ENCODE measurements at places on chromosomes 3 and 15. TPM values are rescaled to one million over a fixed set of nuclear protein-coding genes. Genes with fewer than 3 reads are reported as not detected.

GRCh38 chr15:93195109-93195508 lies 106.1 kb upstream of the RGMA start:
- no peak for DNase-seq

TJP1 gene
- total RNA-seq = 89.3 TPM

DNA sequence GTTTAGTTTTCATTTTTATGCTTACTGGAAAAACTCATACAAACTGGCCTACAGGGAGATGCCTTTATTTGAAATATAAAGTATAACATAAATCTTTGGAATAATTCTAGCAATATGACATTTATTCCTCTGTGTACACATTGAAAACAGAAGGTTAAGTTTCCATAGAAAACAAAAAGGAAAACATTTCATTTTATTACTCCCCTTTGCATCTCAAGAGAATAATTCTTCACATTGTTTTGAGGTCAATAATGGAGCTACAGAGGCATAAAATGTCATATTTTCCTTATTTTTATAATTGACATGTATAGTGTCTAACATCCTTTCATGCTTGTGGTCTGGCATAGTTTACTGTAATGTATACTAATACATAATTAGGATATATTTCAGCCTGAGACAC lies 187.6 kb upstream of the AGTR1 start:
- no peak for DNase-seq

ALPK3 gene
- 9.6 TPM for total RNA-seq

DNA sequence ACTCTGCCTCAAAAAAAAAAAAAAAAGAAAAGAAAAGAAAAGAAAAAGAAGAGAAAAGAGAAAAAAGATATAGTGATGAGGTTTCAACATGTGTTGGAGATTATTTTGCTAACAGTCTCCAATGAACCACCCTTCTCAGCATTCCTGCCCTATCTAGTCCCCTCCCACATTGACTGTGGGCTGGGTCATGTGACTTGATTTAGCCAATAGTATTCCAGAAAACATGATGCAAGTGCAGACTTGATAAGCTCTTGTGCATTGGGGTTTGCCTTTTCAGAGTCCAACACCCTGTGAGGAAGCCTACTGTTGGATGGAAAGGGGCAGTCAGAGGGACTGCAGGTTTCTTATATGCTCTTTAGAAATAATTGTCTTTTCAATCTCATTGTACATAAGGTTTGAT lies 37.8 kb upstream of the MED12L start:
- DNase-seq = no peak

ADAMTS9 gene
- total RNA-seq = 13.6 TPM

- DNase-seq = no peak
Measured at GRCh38 chr3:188369526-188369925, 215.6 kb downstream of the LPP start.

- no peak for DNase-seq
Measured at GRCh38 chr15:29319823-29320222, 50.2 kb upstream of the NSMCE3 start.

ZMYND10 gene
- 13.4 TPM for total RNA-seq

- DNase-seq = no peak
Measured at GRCh38 chr15:85710340-85710842, 84.3 kb downstream of the KLHL25 start.

DNA sequence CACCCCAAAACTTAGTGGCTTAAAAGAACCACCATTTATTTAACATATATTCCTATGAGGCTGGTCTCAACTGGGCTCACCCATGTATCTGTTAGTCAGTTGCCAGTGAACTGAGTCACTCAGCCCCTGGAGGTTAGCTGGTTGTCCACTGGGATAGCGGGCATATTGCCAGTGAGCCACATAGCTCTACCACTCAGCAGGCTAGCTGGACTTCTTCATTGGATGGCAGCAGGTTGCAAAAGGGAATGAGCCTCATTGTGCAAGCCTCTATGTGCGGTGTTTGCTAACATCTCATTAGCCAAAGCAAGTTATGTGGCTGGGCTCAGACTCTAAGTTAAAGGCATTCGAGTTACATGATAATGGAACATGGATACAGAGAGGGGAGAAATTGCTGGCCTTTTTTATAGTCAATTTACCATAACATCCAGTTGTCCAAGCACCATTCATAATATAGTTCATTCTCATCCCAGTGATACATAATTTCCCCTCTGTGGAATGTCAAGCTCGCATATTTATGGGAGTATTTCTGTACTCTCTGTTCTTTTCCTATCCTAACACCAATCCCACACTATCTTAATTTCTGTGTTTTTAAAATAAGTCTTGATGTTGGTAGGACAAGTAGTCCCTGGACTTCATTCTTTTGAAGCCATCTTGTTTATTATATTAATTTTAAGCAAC lies 8.7 kb downstream of the BTD start:
- no peak for DNase-seq

DNA sequence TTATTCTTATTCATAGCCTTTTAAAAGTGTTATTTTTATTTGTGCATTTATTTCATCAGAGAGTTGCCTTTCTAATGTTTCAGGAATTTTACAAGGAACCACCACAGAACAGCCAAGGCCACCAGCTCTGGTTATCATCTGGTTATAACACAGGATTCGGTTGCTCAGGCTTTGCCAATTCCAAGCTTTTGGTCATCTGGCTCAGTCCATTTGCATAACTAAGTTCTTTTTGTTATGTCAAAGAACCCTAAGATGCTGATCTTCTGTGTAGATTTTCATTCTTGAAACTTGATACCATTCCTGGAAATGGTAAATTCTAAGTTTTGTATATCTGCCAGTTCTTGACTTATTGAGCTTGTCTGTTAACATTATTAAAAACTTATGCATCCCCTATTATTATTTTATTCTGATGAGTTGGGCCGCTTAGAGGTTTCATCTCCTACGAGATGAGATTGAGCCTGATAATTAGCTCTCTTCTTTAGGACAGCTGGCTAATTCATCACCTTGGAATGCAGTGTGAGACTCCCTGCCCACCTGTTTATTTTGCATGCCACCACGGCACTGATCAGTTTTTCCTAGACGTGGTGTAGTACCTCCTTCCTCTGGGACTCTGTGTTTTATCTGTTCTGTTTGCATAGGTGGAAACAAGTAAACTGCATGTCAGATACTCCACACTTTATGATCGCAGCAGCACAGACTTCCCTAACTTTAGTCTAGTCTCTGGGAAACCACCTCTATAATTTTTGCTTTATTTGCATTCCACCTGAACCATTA lies 264.8 kb downstream of the SLCO3A1 start:
- DNase-seq = no peak

GRCh38 chr15:100794008-100794407 lies 85.6 kb upstream of the ALDH1A3 start:
- DNase-seq = no peak

TRH gene
- total RNA-seq = 5.3 TPM

DNA sequence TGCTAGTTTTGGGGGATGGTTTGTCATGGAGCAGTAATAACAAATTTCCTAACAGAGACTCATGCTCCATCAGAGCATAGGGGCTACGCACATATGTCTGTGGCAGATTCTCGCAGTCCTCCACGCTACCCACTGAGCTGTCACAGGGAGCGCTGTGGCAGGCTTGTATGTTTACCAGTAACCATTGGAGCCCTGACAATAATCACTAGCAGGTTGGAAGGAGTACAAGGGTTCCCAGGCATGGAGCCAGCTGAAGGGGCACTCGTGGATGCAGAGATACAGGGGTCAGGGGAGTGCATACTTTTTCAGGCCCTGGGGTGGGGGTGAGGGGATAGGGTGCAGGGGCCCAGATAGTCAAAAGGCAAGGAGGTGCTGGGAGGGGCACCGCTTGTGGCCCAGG lies 7.9 kb upstream of the GP9 start:
- no peak for DNase-seq

DNA sequence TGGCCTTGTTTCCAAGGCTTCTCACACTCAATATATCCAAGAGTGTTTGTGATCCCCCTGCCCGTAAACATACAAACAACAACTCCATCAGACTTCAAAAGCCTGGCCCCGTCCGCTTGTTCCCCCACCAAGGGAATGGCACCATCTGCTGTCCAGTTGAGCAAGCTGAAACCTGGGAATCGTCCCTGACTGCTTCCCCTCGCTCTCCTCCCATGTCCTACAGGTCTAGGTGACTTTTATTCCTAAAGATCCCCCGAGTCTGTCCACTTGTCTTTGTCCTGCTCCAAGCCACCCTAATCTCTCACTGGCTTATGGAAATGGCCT lies 27.9 kb upstream of the FAM174B start:
- no peak for DNase-seq

GRCh38 chr15:36877796-36878683 lies 222.3 kb downstream of the MEIS2 start:
- no peak for DNase-seq

DNA sequence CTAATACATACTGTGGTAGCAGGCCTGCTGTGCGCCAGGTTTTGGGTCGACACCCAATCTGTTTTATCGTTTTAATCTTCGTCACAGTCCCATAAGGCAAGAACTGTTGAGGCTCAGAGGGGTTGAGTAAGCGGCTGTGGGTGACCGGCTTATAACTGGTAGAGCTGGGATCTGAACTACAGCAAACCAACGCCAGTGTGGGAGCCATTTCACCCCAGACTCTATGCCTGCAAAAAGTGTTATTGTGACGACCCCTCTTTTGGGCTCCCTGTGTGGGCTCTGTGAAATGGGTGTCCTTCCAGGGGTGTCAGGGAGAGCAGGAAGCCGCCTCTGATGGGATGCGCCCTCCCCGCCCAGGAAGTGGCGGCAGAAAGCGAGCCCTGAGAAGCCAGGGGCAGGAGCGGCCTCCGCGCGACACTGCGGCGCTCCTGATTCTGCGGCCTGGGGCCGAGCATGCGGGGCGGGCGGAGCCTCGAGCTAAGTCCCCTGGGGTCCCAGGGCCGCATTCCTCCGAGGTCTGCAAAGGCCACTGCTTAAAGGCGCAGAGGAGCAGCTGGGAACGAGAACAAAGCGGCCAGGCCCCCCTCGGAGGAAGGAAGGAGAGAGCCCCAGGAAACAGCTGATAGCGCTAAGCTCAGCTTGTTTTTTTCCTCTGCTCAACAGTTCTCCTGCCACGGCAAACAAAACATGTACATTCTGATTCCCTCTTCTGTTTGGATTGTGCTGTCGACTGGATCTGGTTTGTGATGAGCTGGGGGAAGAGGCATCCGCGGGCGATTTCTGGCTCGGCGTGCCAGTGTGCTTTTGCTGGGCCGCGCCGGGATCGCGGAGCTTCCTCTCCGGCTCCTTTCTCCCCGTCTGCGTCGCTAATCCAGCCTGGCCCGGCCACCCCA lies 33.9 kb downstream of the GRK7 start:
- no peak for DNase-seq

GATM gene
- 17.8 TPM for total RNA-seq

- DNase-seq = no peak
Measured at GRCh38 chr15:63931556-63931955, 97.8 kb upstream of the HERC1 start.

DNA sequence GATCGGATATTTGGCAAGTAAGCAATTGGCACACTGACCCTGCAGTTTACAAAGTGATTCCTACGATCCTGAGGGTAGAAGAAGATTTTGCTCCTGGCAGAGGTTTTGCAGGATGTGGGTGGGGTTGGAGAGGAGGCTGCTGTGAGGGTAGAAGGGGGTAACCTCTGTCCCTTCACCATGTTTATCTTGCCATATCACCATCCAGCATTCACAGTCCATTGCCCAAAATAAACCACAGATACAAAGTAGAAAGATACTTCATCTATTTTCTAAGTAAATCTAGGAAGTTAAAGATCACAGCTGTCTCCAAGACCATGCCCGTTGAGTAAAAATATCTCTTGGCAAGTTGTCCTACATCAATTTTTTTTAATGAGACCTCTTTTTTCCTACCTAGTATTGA lies 51.6 kb downstream of the LIPC start:
- no peak for DNase-seq

DNA sequence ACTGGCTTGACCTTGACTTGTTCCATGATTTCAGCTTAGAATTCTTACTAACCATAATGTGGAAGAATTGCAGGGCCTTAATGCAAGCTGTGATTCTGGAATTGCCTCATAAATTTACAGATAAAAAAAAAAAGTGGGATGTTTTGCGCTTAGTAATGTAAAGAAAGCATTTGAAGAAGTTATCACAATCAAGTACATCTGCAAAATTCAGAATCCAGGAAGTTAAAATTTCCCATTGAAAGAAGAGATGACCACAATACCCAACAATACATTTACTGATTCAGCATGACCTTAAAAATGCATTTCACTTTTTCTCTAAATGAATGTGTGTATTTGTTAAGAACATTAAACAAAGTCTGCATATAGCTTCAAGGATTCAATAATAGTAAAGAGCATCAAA lies 65.1 kb upstream of the CCNL1 start:
- no peak for DNase-seq

RTP3 gene
- not detected for total RNA-seq

DNA sequence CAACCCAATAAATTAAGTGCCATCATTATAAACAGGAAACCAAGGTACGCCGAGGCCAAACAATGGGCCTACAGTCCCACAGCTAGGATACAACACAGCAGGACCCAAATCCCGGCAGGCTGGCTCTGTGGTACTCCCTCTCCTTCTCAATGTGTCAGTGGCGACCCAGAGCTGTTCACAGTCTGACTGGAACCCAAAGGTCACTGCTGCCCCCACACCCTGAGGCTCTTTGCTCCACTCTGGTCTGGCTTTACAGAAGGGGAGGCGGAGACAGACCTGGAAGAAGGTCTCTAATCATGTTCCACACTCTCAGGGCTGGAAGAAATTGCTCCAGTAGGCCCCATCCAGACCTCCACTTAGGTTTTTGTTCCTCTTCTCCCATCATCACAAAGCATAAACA lies 48.5 kb upstream of the LMCD1 start:
- DNase-seq = no peak

GRCh38 chr15:33207646-33208045 lies 13.1 kb upstream of the FMN1 start:
- DNase-seq = no peak

DNA sequence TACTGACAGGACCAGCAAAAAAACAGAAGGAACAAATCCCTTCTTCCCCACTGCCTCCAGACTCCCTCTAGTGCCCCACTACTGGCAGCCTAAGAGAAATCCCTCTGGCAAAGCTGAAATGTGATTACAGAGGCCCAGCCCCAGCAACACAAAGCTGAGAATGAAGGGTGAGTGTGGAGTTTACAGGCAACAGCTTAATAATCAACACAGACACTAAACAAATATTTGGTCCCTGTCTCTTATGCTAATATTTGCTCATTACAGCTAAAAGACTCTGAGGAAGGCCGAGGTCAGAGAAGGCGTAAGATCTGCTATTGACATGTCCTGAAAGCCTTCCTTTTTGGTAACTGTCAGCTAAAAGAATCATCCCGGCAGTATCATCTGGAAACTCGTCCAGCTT lies 308.5 kb upstream of the RASGRP1 start:
- DNase-seq = no peak
